Neural progenitor cell (in vitro differentiated cells): ENCODE measurements at places on chromosomes 11 and 22. TPM values are rescaled to one million over a fixed set of nuclear protein-coding genes. Genes with fewer than 3 reads are reported as not detected.

- DNase-seq: no peak
- no peaks in the 10 kb centered on the region for H3K36me3 ChIP-seq
- H3K4me3 ChIP-seq: no peak overlapping the region
- H3K4me1 ChIP-seq: no peaks in the 10 kb centered on the region
- peaks cover 5% of the 10 kb centered on the region for H3K27me3 ChIP-seq
- H3K27ac ChIP-seq: no peak overlapping the region
Measured at GRCh38 chr11:94537031-94537600, 6.6 kb upstream of the FUT4 start.

Gene NECTIN1
- 19.5 and 27.4 TPM in 2 replicates for total RNA-seq

Gene PARVG
- total RNA-seq: 0.15 TPM in 1 of 2 replicates, not detected in the other

GRCh38 chr22:26087816-26088215 lies 81.4 kb upstream of the SEZ6L start:
- H3K4me3 ChIP-seq: no peak overlapping the region
- H3K36me3 ChIP-seq: no peaks in the 10 kb centered on the region
- no peak overlapping the region for H3K27ac ChIP-seq
- no peaks in the 10 kb centered on the region for H3K4me1 ChIP-seq

- no peaks in the 10 kb centered on the region for H3K36me3 ChIP-seq
- H3K27me3 ChIP-seq: no peaks in the 10 kb centered on the region
- DNase-seq: no peak
- H3K27ac ChIP-seq: no peak overlapping the region
- H3K4me3 ChIP-seq: no peak overlapping the region
Measured at GRCh38 chr11:94583213-94583865, 16.2 kb downstream of the PIWIL4 start.
